Metanephros (tissue), 2 donors: ENCODE measurements at places on chromosomes 5 and 9. TPM values are rescaled to one million over a fixed set of nuclear protein-coding genes. Genes with fewer than 3 reads are reported as not detected.

Gene SHOC1
- 1.2 TPM for total RNA-seq

Gene CCDC192
- total RNA-seq: not detected

Gene MLANA
- total RNA-seq: 0.41 TPM

Gene SPATA6L
- total RNA-seq: 6.5 TPM

Gene PCDHGC5
- total RNA-seq: 4.8 TPM

Gene ARRDC3
- 354 TPM for total RNA-seq

Gene IFNK
- total RNA-seq: not detected

Gene SGTB
- 5.5 TPM for total RNA-seq

Gene INSL4
- total RNA-seq: not detected

Gene PKD2L2
- total RNA-seq: 0.53 TPM

Gene DOK3
- total RNA-seq: 11.3 TPM

Gene OBP2B
- total RNA-seq: not detected

Gene KCNIP1
- total RNA-seq: 4.7 TPM

Gene BNC2
- 15.7 TPM for total RNA-seq

Gene NCBP1
- 26.7 TPM for total RNA-seq

Gene ANKDD1B
- 6.4 TPM for total RNA-seq

Gene PCDHGA6
- total RNA-seq: 10.3 TPM

Gene SYK
- 31.2 TPM for total RNA-seq

Gene EFNA5
- total RNA-seq: 21.0 TPM

Gene TMEFF1
- 9.9 TPM for total RNA-seq

Gene PCDHGA10
- total RNA-seq: 9.1 TPM

Gene MED22
- total RNA-seq: 27.1 TPM

Gene LURAP1L
- 32.5 TPM for total RNA-seq

Gene CRHBP
- 33.6 TPM for total RNA-seq

Gene ENG
- total RNA-seq: 76.0 TPM

Gene OLFM1
- total RNA-seq: 5.1 TPM

Gene RNF183
- 3.1 TPM for total RNA-seq

Gene ELAVL2
- total RNA-seq: 2.0 TPM

Gene ZCCHC7
- 16.0 TPM for total RNA-seq

Gene OR13C5
- not detected for total RNA-seq

Gene PDE6A
- 0.06 TPM for total RNA-seq

Gene LYRM7
- total RNA-seq: 9.8 TPM

Gene EIF4E1B
- total RNA-seq: not detected

Gene PAEP
- not detected for total RNA-seq

Gene TPD52L3
- total RNA-seq: not detected

Gene DMRT3
- total RNA-seq: 0.58 TPM

Gene ZNF608
- 46.4 TPM for total RNA-seq

Gene OR1Q1
- not detected for total RNA-seq

Gene FAM151B
- 5.0 TPM for total RNA-seq

Gene RELL2
- 1.2 TPM for total RNA-seq

Gene NR6A1
- total RNA-seq: 1.2 TPM

Gene CD72
- 3.3 TPM for total RNA-seq

Gene PCDHGA9
- total RNA-seq: 9.8 TPM

Gene SPRY4
- 26.0 TPM for total RNA-seq

Gene PCDHAC2
- 5.8 TPM for total RNA-seq

Gene PALM2AKAP2
- total RNA-seq: 20.7 TPM

Gene SELENOP
- total RNA-seq: 366 TPM

Gene SLC36A3
- total RNA-seq: not detected
